ENCODE measurements at places on chromosomes 5 and 9. TPM values are rescaled to one million over a fixed set of nuclear protein-coding genes. Genes with fewer than 3 reads are reported as not detected.

The PTBP3 gene
- total RNA-seq = 92.6 TPM

DNA sequence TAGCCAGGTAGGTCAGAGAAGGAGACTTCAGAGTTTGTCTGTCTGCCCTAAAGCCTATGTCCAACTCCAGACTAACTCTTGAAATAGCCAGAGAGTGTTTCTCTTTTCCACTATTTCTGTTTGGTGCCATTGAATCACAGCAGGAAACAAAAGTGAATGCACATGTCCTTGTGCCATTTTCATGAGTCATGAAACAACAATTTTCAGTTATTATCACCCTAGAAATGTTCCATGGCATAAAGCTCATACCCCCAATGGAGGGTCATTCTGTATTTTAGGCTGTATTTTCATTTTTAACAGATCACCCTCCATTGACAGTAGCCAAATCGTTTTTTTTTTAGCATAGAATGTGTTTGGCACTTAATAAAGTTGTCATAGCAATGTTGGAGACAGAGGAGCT is 124.7 kb downstream of the PAPPA start:
- no peak overlapping the region for H3K4me3 ChIP-seq
- no peak for DNase-seq
- H3K4me1 ChIP-seq = no peaks in the 10 kb centered on the region
- peaks cover 12% of the 10 kb centered on the region for H3K27me3 ChIP-seq
- no peak overlapping the region for H3K27ac ChIP-seq
- no peaks in the 10 kb centered on the region for H3K36me3 ChIP-seq

The MSMP gene
- not detected for total RNA-seq

GRCh38 chr9:36877239-36877638 is 156.8 kb downstream of the PAX5 start:
- H3K36me3 ChIP-seq = no peaks in the 10 kb centered on the region
- H3K27me3 ChIP-seq = no peaks in the 10 kb centered on the region
- DNase-seq = no peak

DNA sequence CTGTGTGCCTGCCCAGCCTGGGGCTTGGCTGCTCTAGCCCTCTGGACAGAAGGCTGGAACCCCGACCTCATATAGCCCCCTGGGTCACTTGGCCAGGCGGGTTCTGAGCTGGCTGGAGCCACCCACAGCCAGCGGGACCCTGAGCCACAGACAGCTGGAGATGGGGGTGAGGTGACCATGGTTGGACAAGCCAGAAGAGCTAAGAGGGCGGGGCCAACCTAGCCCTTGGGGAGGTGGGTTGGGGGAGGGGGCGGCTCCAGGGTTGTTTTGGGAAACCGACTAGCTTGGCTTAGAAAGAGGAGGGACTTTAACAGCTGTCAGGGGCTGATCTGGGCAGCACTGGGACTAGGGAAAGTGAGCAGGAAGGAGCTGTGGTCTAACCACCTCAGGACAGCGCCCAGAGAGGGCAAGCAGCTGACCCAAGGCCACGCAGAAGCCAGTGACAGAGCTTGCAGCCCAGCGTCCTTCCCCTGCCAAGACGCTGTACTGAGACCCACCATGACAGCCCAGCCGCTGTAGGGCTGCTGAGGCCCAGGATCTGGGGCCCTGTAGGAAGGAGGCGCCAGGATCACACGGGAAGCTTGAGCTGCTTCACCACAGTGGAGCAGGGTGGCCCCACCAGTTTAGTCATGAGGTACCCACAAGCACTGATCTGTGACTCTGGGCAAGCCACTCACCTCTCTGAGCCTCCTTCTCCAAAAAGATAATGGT is 2.2 kb downstream of the AIF1L start:
- H3K4me1 ChIP-seq = peaks cover 3% of the 10 kb centered on the region
- H3K4me3 ChIP-seq = no peak overlapping the region
- H3K27me3 ChIP-seq = peaks cover 28% of the 10 kb centered on the region
- no peaks in the 10 kb centered on the region for H3K36me3 ChIP-seq

- H3K27me3 ChIP-seq = no peaks in the 10 kb centered on the region
- no peak for DNase-seq
- H3K4me1 ChIP-seq = peaks cover 39% of the 10 kb centered on the region
- peak overlapping the region; percentile 89 for H3K4me3 ChIP-seq
- peak overlapping the region; percentile 78 for H3K27ac ChIP-seq
- H3K36me3 ChIP-seq = peaks cover 1% of the 10 kb centered on the region
Observed at GRCh38 chr5:139393497-139394122, 1.3 kb downstream of the PROB1 start.
